Stimulated activated CD8-positive, alpha-beta memory T cell treated with anti-CD3 and anti-CD28 coated beads, Interleukin-4, amount 100 ng/mL, for 1 hour (primary cell): ENCODE measurements at places on chromosomes 12 and 14.

GRCh38 chr12:118870551-118870950 is 110.8 kb upstream of the SRRM4 start:
- DNase-seq: no peak

GRCh38 chr12:46388427-46389021 is 16.0 kb upstream of the SLC38A2 start:
- DNase-seq: no peak

- no peak for DNase-seq
Observed at GRCh38 chr12:15979096-15980092, 68.3 kb downstream of the DERA start.

- no peak for DNase-seq
Observed at GRCh38 chr12:107903341-107904061, 129.0 kb downstream of the ASCL4 start.

- DNase-seq: no peak
Observed at GRCh38 chr12:69987579-69988091, 162.6 kb downstream of the MYRFL start.

DNA sequence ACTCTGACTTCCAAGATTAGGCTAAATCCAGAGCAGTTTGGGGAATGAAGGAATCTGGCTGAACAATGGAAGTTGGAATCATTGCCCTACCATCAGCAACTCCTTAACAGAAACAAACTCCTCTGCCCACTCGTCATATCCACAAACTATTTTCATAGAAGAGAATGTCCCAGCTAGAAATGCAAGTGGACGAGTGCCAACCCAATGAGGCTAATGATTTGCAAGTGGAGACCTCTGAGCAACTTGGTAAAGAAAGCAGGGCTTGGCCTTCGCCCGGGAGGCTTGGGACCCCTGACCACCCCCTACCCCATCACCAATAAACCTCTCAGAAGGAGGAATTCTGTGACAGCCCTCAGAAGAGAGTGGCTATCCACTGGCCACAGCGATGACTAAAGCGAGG is 40.0 kb upstream of the DDX11 start:
- no peak for DNase-seq

GRCh38 chr14:50831726-50832168 is 785 bp upstream of the NIN start:
- DNase-seq: no peak

DNA sequence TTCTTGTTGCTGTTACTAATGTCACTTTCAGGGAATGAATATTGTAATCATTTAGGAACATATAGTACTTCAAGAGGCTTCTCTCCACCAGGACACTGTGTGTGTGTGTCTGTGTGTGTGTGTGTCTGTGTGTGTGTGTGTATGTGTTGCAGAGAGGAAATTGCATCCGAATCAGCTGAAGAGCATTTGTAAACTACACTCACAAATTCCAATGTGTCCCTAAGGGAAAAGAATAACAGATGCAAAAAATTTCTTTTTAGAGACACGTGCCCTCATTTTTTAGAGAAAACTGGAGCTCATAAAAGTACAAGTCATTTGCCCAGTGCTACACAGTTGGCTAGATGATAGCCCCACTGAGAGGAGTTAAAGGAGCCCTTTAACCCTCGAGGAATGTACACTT is 168.8 kb downstream of the ANO4 start:
- DNase-seq: no peak

GRCh38 chr12:15732341-15733061 is 56.7 kb downstream of the EPS8 start:
- no peak for DNase-seq

DNA sequence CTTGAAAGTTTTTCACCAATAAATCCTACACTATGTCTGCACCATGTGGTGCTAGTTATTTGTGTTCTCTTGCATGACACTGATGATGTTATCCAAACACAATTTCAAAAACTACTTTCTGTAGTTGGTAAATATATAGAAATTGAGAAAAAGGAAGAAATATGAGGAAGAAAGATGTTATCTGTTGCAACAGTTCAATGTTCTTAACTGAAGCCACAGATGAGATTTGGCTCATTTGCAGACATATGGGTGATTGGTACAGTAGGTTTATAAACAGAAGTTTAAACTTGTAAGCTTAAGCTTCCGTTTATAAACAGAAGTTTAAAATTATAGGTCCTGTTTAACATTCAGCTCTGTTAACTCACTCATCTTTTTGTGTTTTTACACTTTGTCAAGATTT is at the start of gene CLEC12A:
Gene CLEC12A (plus strand): TSS at position 229 of the 400 bp plus-strand sequence. CDS start 188 bp downstream, outside the sequence.
- DNase-seq: no peak

DNA sequence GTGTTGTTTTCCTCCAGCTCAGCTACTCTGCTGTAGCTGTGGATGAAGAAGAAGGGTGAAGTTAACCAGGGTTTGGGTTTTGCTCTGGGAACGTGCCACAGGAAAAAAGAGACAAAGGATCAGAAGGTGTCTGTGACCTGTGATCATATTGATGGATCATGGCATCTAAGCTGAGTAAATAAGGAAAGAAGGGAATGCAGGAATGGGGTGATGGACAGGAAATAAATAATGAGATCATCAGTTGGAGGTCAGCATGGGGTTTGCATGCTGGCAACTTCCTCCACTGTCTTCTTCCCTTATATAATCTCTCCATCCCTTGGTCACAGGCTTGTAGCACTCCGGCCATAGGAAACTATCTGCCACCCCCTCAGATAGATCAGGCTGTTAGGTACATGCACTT is 430.3 kb upstream of the PDE3A start:
- no peak for DNase-seq

DNA sequence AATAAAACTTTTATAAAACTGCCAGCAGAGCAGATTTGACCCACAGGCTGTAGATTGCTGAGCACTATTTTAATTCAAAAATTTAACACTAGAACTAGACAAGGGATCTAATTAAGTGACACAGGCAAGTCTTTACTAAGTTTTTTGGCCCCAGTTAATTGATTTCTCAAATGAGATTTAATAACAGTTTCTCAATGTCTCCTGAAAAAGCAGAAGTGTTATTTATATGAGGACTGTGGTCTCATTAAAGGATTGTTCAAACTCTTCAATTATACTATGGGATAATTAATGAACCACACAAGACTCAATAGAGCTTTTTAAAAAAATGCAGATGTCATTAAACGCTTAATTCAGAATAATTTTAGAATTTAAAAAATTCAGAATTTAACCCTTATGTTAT is 1.9 kb downstream of the HEATR5A start:
- DNase-seq: no peak

- DNase-seq: no peak
Observed at GRCh38 chr12:131941987-131942341, 7.8 kb upstream of the EP400 start.

DNA sequence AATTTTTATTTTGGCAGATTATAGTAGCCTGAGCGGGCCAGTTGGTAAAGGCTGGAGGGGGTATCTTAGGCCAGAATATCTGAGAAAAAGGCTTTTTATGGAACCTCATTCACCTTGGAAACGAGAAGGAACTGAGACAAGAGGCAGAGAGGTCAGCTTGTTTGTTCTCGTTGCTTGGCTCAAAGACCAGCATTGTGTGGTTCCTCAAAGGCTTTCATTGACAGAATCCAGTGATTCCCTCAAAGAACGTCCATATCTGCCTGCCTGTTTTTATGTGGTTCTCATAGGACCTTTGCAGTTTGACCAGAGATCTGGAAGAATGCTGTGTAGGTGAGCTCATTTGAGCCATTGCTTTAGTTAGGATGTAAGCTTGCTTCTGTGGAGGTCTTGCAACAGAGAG is 117.3 kb downstream of the CFAP54 start:
- DNase-seq: no peak

- no peak for DNase-seq
Observed at GRCh38 chr14:32366256-32366879, 37.3 kb downstream of the AKAP6 start.

DNA sequence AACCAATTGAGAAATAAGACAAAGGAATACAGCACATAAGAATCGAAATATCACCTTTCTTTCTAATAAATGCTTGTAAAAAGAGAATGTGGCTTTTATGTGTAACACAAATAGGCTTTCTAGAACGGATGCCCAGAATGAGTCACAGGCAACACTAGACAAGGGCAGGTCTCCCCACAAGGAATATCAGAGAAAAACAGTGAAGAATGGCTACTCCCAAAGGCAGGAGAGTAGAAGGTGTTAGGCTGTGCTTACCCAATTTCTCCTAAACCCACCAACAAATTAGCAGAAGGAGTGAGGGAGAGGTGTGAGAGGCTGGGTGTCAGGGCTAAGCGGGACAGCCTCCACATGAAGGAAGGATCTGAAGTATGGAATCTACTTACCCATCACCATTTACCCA is 55.2 kb downstream of the GALNT4 start:
- DNase-seq: no peak

GRCh38 chr14:49879646-49880204 is 13.2 kb upstream of the ARF6 start:
- DNase-seq: no peak

DNA sequence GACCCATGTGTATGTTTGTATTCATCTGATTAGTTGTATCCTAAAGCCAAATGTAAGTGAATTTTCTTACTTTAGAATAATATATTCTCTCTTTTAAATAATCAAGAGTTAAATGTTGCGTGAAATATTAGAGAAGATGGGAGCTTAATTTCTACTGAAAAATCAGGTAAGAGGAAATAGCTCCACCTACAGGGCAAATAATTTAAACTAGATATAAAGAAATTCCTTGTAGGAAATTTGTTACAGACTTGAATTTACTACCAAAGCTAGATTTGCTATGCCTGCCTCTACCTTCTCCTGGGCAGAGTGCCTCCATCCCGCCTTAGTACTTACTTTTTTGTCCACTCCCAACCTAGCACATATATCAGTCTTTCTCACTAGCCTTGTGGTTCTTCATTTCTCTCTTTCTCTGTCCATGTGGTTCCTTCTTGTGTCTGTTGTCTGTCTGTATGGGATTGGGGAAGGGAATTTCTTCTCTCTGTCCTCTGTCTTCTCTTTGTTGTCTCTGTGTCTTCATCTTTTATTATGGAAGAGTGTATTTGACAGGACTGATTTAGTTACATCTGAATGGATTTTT is 44.7 kb downstream of the PALS1 start:
- no peak for DNase-seq

DNA sequence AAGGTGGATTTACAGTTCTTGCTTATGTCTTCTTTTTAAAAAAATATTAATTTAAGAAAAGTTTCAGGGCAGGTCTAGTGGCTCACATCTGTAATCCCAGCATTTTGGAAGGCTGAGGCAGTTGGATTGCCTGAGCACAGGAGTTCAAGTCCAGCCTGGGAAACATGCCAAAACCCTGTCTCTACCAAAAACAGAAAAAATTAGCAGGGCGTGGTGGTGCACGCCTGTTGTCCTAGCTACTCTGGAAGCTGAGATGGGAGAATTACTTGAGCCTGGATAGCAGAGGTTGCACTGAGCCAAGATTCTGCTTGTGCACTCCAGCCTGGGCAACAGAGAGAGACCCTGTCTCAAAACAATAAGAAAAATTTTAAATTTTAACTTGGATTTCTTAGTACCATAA is 5.4 kb upstream of the TAS2R46 start:
- DNase-seq: no peak

- no peak for DNase-seq
Observed at GRCh38 chr14:94170136-94170535, 4.0 kb upstream of the PPP4R4 start.

GRCh38 chr14:62696331-62696924 is 348.8 kb downstream of the KCNH5 start:
- no peak for DNase-seq

DNA sequence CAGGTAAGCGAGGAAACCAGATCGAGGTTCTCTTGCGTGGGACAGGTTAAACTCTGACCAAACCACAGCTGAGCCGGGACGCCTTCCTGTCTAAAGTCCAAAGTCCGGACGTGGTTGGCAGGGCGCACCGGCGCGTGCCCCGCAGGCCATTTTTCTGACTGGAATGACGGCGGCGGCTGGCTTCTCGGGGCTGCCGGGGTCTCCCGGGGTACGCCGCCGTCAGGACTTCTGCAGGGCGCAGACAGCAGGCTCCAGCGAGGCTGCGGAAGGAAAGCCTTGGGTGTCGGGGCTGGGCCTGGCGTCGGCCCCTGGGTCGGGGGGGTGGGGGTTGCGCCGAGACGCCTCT is 32.8 kb downstream of the MIA2 start:
- no peak for DNase-seq

- no peak for DNase-seq
Observed at GRCh38 chr14:24965934-24966578, 83.9 kb downstream of the STXBP6 start.

DNA sequence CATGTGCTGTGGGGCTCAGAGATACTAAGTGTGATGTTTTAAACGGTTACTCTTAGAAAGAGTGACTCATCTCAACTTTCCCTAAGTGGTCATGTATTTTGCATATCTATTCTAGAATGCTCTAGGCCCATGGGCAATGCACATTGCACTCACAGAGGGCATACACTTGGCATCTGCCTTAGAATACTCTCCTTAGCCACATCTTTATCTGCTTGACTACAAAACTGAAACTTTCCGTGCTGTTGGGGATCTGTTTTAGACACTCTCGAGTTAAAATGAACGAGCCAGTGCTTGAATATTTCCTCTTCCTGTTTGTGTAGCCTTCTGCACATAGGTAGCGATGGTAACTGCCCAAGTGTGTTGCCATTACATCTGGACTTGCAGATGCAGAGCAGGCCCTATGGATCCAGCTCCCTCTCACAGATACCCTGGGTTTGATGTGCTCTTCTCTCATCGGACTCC is 180.5 kb downstream of the CAND1 start:
- DNase-seq: no peak

GRCh38 chr14:96100161-96101064 is 61.3 kb downstream of the C14orf132 start:
- DNase-seq: peak; percentile 25

DNA sequence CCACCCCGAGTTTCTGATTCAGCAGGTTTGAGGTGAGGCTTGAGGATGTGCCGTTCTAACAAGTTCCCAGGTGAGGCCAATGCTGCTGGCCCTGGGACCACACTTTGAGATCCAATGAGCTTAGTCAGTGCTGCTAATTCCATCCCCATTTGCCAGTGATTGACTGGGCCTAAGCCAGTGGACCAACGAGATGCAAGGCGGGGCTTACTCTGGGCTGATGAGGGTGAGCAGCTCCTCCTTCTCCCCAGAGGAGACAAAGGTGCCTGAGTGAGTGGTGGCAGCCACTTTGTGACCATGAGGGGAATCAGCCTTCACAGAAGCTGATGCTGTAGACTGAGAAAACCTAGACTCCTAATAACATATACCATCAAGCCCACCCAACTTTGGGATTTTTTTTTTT is 23.1 kb upstream of the HNF1A start:
- no peak for DNase-seq

DNA sequence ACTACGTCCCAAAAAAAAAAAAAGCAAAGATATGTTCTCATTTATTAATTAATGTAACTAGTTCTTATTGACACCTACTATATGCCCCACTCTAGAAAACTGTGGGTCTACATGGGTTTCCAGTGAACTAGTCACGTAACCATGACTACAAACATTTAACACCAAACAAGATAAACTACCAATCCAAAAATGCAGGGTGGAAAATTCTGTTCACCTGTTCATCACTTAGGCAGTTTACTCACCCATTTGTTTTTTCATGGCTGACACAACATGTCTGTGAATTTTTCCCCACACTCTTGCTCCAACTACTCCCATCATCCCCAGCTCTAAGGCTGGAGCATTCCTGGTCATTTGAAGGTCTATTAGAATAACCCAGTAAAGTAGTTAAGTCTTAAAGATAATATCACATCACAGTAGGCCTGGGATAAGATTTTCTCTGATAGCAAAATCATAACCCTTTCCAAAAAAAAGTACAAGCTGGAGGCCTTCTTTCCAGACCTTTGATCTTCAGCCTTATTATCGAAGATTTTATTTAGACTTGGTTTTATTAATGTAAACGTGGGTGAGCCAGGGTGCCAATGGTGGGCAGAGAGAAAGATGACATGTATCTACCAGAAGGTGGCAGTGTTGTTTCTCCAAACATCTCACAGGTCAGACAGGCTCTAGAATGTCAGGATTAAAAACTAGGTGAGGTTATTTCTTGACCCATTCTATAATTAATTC is 61.6 kb upstream of the DAAM1 start:
- DNase-seq: no peak
